ENCODE measurements at places on chromosomes 3 and 15. TPM values are rescaled to one million over a fixed set of nuclear protein-coding genes. Genes with fewer than 3 reads are reported as not detected.

Gene GYG1
- 28.9 TPM for total RNA-seq

Gene GTPBP8
- total RNA-seq = 21.9 TPM

DNA sequence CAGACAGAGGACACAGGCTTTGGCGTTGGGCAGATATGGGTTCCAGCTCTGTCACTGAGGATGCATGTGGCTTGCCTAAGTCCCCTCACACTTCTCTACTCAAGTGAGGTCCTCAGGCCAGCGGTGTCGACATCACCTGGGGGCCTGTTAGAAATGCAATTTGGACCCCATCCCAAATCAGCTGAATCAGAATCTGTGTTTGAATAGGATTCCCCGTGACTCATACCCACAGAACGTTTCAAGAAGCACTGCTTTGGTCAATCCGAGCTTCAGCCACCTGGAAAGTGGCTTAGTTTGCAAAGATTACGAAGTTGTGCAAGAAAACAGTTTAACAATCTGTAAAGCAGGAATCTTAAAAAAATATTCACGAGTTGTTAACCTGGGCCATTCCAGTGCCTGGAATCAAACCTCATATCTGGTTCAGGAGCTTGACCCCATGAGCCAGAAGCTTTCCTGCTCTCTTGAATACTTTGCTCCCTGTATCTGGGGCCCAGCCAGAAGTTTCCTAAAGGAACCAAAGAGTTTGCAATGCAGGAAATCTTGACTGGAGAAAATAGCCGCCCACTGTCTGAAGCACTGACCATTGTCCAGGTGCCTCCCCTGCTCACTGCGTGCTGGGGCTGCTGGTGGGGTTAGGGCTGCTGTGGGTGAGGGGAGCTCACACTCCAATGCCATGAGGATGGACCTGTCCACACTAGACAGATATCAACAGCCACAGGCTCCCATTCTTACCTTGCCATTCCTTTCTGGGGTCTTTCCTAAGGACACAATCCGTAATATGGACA is 208.5 kb upstream of the LINGO1 start:
- no peaks in the 10 kb centered on the region for H3K27me3 ChIP-seq
- no peak for DNase-seq
- no peak overlapping the region for H3K4me3 ChIP-seq
- H3K27ac ChIP-seq = no peak overlapping the region
- no peaks in the 10 kb centered on the region for H3K36me3 ChIP-seq

DNA sequence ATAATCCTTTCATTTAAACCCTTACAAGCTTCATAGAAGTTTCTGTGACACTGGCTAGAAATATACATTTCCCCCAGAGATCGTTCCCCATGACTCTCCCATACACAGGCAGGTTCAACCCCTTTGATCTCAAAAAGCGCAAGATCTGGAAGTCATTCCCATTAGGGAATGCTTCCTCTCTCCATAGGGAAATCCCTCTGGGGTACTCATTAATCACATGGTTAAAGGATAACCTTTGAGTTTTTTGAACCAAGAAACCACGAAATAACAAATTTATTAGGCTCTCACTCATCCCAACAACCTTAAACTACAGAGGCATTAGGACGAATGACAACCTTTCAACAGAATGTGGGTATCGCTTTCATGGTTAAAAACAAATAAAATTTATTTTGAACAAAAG is 211.9 kb upstream of the PRICKLE2 start:
- H3K36me3 ChIP-seq = no peaks in the 10 kb centered on the region
- no peak for DNase-seq

Gene GOLGA6A
- not detected for total RNA-seq

GRCh38 chr15:95693917-95694316 is 636.6 kb upstream of the NR2F2 start:
- no peaks in the 10 kb centered on the region for H3K4me1 ChIP-seq
- H3K36me3 ChIP-seq = no peaks in the 10 kb centered on the region
- DNase-seq = no peak

Data from T-cell (primary cell).